ENCODE measurements at places on chromosomes 12 and 14.
A peak's percentile ranks its signal among the peaks of the same experiment; 100 is the strongest.

GRCh38 chr12:75269209-75269608, 59.6 kb upstream of the KCNC2 start:
- DNase-seq: no peak

DNA sequence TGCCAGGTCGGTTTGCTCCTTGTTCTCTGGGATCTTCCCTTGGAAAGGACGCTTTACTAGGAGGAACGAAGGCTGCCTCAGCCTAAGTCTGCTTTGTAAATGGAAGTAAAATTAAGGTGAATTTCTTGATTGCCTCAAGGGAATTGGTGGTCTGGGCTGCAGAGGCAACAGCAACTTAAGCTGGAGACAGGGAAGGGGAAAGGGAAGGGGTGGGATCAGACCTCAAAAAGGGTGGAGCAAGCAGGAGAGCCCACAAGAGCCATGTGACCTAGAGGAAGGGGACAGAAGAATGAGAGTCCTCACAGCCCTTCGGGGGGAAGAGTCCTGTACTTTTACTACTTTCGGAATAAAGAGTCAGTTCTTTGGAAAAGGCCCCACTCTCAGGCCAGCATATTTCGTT, 147.9 kb downstream of the PPM1H start:
- DNase-seq: no peak

- DNase-seq: no peak
Measured at GRCh38 chr14:61513986-61514830, 181.1 kb upstream of the HIF1A start.

DNA sequence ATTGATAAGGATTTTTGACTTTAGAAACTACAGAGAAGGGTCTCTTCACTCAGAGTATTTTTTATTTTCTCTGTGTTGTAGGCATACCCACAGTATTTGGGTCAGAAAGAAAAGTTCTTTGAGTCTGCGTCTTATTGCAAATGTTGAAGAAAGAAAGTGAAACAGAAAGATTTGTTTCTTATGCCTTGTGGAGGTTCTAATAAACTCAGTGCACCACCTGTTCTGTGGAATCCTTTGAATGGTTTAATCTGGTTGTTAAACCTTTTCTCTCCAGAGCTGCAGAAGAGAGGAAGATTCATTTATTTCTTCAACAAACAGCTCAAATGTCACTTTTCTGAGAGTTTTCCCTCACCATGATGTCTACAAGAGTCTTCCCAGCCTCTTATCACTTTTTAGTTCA, 146.6 kb upstream of the PLEKHG7 start:
- no peak for DNase-seq

DNA sequence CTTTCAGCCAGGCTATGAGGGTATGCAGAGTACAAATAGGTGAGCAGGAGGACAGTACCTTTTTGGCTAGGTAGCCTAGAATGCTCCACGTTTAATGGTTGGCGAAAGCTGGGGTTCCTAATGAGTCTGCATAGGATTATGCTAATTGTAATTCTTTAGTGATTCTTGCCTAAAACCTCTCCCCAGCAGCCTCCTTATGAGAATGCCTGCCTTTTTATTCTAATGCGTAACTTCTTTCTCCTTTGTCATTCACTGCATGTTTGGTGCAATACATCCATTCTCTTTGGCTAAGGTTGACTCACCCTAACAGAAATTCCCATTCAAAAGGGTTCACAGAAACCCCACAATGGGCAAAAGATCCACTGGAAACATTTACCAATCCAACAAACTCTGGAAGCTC, 752.2 kb downstream of the FSCB start:
- DNase-seq: no peak

DNA sequence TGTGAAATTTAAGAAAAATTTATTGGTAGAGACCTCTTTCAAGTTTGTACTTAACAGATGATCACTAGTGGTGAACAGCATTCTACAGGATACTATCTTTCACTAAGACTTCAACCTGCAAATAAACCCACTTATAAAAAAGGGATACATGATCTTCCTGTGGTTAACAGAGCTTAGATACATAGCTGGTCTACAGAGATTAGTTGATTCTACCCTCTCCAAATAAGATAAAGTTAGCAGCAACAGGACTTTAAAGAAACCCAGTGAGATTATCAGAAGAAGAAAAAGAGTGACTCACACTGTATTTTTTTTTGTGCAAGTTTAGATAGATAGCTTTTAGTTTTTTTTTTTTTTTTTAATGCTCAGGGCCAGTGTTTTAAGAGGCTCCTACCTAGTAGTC, 34.5 kb downstream of the USP44 start:
- DNase-seq: no peak

GRCh38 chr14:92563359-92563758, 49.8 kb downstream of the RIN3 start:
- no peak for DNase-seq

DNA sequence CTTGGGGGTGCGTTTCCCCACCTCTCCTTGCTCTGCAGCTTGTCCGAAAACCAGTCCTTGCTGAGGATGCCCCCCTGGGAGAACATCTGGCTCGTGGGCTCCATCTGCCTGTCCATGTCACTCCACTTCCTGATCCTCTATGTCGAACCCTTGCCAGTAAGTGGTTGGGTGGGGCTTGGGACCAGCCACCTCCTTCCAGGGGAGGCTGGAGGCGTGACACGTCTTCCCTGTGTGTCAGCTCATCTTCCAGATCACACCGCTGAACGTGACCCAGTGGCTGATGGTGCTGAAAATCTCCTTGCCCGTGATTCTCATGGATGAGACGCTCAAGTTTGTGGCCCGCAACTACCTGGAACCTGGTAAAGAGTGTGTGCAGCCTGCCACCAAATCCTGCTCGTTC, 57.5 kb downstream of the ANAPC7 start:
- DNase-seq: no peak

GRCh38 chr14:53113989-53114388, 39.1 kb downstream of the DDHD1 start:
- no peak for DNase-seq

- no peak for DNase-seq
Measured at GRCh38 chr12:14171106-14171505, 189.7 kb upstream of the GRIN2B start.

- DNase-seq: no peak
Measured at GRCh38 chr14:40188006-40188405, 755.8 kb upstream of the FBXO33 start.

- no peak for DNase-seq
Measured at GRCh38 chr12:52201451-52201839, 9.6 kb upstream of the KRT80 start.

- DNase-seq: no peak
Measured at GRCh38 chr12:55925870-55926737, 1.6 kb downstream of the PYM1 start.

GRCh38 chr12:72077111-72077820, 138.6 kb downstream of the TPH2 start:
- no peak for DNase-seq

GRCh38 chr14:35339761-35340406, 47.7 kb downstream of the PSMA6 start:
- no peak for DNase-seq

- no peak for DNase-seq
Measured at GRCh38 chr14:39593377-39593776, 161.1 kb upstream of the FBXO33 start.

DNA sequence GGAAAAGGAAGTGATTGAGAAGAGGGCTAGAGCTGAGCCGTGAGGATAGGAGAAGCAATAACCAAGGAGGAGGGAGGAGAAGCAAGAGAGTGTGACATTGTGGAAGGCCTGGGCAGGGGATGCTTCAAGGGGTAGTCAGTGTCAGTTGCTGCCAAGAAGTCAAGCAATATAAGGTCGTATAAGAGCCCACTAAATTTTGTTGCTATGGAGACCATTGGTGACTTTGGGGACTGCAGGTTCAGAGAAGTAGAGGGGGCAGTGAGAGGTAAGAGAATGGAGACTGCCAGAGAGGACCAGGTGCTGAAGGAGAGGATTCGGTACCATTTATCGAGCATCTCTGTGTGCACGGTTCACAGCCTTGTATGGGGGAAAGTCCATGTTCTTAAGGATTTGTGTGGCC, 3.1 kb upstream of the ATXN3 start:
- no peak for DNase-seq

GRCh38 chr12:96335270-96335669, 65.0 kb downstream of the CDK17 start:
- DNase-seq: no peak

- DNase-seq: no peak
Measured at GRCh38 chr12:4392223-4392742, 12.8 kb upstream of the FGF23 start.

- no peak for DNase-seq
Measured at GRCh38 chr12:132296063-132296462, 33.3 kb downstream of the GALNT9 start.

- no peak for DNase-seq
Measured at GRCh38 chr14:53526200-53526599, 373.1 kb upstream of the DDHD1 start.

- DNase-seq: no peak
Measured at GRCh38 chr12:101439236-101439635, 31.7 kb upstream of the ARL1 start.

DNA sequence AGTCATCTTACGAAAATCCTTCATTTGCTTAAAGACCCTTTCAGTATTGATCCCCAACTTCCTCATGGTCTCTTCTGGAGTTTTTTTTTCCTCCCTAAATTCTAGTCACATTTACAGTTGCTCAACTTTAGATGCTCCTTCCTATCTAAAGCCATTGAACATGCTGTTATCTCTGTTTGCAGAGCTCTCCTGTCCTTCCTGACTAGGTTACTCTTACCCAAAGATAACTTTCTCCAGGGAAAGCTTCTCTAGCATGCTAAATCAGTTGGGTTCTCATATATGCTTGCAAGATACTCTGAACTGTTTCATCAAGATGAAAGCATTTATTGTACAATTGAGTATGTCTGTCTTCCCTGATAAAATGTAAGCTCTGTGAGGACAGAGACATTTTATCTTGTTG, 1.8 kb upstream of the RAB21 start:
- no peak for DNase-seq

- no peak for DNase-seq
Measured at GRCh38 chr12:106914796-106915634, 40.7 kb upstream of the TMEM263 start.

- no peak for DNase-seq
Measured at GRCh38 chr14:29028973-29029582, 262.5 kb downstream of the FOXG1 start.

GRCh38 chr12:71092290-71092689, 65.5 kb downstream of the TSPAN8 start:
- no peak for DNase-seq

DNA sequence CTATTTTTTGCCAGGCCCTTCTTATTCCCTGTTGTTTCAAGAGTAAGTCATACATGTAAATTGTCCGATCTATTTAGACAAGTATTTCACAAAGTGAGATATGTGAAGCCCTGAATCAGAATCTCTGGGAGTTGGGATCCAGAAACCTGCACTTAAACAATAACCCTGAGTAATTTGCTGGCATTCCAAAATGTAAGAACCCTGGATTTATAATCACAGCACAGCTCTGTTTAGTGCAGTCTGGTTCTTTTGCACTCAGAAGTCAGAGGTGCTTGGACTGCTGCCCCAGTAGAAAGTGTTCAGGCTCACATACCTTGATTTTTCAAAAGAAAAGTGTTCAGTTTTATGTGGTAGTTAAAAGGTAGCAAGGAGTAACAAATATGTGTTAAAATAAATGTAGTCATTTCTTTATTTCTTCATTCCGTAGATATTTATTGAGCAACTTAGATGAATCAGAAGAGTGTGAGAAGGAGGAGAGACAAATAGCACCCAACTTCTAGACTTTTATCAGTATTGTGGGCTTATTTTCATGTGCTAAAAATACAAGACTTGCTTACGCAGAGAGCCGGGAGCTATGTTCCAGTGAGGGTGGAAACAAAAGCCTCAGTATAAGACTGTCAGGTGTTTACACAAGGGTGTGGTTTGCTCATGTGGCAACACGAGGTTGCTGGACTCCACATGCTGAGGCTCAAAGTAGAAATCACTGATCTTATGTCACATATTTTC, 70.1 kb downstream of the SYNE2 start:
- DNase-seq: peak; percentile 45

GRCh38 chr12:25761356-25761755, 197.1 kb upstream of the RASSF8 start:
- no peak for DNase-seq

- DNase-seq: no peak
Measured at GRCh38 chr12:11023387-11023786, 967 bp upstream of the TAS2R19 start.

GRCh38 chr12:1807087-1807860, 13.1 kb upstream of the LRTM2 start:
- no peak for DNase-seq

- no peak for DNase-seq
Measured at GRCh38 chr12:113064395-113065125, 8.0 kb downstream of the DTX1 start.

DNA sequence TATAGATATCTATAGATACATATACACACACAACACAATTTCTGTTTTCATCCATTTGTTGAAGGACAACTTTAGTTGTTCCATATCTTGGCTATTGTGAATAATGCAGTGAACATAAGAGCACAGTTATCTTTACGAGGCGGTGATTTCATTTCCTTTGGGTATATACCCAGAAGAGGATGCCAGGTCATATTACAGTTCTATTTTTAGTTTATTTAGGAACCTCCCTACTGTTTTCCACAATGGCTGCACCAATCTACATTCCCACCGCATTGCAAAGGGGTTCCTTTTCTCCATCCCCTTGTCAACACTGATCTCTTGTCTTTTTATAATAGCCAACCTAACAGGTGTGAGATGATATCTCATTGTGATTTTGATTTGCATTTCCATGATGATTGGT, 143.4 kb upstream of the ARHGAP5 start:
- no peak for DNase-seq

GRCh38 chr14:24143511-24143910, 2.1 kb upstream of the EMC9 start:
- DNase-seq: no peak

DNA sequence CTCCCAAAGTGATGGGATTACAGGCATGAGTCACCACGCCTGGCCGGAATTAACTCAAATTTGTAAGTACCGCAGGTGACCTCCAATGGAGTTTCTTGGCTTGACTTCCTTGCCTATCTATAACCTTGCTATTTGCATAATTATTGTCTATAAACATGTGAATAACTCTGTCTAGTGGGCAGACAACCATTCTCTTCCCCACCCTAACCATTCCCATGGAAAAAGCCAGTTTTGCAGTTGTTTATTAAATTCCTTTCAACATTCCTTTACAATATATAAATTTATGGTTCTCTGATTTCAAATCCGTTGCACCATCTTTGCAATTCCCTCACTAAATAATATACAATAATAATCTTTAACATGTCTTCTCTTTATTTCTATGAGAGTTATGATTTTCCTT, 61.0 kb upstream of the ZDHHC17 start:
- DNase-seq: no peak

- DNase-seq: no peak
Measured at GRCh38 chr12:104682790-104683279, 226.1 kb downstream of the CHST11 start.

GRCh38 chr12:124764870-124765580, 98.6 kb downstream of the SCARB1 start:
- no peak for DNase-seq

GRCh38 chr12:5257763-5258495, 174.0 kb upstream of the NTF3 start:
- no peak for DNase-seq

GRCh38 chr14:35374263-35374712, 30.3 kb downstream of the NFKBIA start:
- peak; percentile 66 for DNase-seq

GRCh38 chr12:101743724-101744472, 4.6 kb upstream of the SYCP3 start:
- no peak for DNase-seq

GRCh38 chr12:4216187-4216927, 57.2 kb upstream of the CCND2 start:
- no peak for DNase-seq

- DNase-seq: peak; percentile 90
Measured at GRCh38 chr14:61321385-61322010, at the start of gene PRKCH. Gene PRKCH (plus strand): TSS chr14:61321579. CDS start chr14:61322102, 523 bp downstream.

GRCh38 chr12:116697305-116697704, 40.6 kb downstream of the SPRING1 start:
- no peak for DNase-seq
